D341Med (cell line): ENCODE measurements at places on chromosomes 16 and 17.

DNA sequence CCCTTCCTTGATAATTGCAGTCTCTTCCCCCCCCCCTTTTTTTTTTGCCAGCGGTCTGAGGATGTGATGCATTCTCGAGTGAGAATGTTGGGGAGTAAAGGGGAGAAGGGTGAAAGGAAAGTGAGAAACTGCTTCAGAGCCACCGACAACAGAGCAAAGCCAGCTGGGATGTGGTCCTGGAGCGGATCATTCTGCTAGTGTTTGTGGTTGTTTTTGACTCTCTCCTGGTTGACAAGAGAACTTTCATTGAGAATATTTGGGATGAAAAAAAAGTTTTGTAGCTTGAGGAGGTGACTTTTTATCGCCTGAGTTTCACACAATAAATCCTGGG lies 1.3 kb downstream of the NF1 start:
- no peak for DNase-seq

DNA sequence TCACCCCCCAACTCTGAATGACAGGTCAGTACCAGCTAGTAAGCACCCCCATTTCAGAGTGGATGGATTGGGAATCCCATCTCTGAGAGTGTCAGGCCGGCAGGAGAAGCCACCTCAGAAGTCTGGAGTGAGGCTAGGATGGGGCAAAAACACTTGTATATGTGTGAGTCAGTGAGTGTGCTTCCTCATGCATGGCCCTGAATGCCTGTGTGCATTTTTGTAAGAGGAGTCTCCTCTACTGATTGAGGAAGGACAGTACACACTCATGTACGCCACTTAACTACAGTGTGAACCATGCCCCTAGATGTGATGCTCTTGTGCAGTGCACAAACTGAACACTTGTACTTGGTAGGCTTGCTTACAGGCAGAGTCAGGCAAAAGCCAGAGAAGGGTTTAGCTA lies 22.3 kb upstream of the NAGS start:
- DNase-seq, result no peak

DNA sequence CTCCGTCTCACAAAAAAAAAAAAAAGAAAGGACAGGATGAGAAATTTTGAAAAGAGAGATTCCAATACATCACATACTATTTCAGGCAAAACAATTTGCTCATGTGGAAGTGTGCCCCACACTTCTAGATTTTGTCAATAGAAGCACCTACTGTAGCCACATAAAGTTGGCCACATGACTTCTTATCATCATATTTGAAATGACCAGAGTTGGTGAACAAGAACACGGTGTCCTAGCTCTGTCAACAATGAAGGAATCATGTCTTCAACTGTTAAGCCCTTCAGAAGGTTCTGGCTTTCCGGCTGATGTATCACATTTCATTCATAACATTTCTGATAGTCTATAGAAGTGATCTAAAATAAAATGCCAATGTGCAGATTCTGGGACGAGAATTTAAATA lies 534.5 kb downstream of the TMEM114 start:
- DNase-seq, result no peak

DNA sequence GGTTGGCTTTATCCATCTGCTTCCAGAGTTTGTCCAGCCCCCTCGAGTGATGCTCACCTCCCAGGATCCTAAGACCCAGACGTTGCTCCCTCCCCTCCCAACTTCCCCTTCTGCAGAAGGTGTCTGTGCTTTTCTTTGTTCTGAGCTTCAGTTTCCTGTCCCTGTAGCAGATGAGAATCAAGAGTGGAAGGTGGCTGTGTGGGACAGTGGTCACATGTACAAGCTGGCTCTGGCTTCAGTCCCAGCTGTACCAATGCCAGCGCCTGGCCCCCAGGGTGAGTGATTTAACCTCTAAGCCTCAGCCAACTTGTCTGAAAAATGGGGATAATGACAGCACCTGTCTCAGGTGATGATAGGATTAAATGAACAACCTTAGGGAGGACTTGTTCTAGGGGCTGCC lies 7.7 kb downstream of the PRR15L start:
- no peak for DNase-seq

DNA sequence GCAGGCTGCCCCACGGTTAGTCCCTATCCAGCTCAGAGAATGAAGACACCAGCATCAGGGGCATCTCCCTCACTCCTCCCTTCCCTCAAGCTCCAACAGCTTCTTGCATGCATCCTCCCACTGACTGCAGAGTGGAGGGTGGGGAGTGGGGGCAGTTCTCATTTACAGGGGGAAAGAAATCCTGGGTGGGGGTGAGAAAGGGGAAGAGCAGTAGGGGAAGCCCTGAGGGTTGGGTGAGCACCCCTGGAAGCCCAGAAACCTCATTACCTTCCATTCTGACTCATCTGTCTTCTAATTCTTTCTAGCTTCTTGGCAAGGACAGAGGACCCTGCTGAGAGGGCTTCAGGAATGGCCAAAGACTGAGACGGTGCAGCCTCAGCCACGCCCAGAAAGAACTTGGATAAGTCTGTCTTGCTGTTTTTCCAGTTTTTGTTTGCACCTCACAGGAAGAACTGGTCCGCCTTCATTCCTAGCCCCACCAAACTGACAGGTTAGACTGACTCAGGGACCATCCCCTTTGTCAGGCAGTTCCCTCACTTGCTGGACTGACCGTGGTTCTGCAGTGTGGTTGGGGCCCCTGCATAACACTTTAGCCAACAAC lies 52.5 kb upstream of the WSB1 start:
- no peak for DNase-seq

DNA sequence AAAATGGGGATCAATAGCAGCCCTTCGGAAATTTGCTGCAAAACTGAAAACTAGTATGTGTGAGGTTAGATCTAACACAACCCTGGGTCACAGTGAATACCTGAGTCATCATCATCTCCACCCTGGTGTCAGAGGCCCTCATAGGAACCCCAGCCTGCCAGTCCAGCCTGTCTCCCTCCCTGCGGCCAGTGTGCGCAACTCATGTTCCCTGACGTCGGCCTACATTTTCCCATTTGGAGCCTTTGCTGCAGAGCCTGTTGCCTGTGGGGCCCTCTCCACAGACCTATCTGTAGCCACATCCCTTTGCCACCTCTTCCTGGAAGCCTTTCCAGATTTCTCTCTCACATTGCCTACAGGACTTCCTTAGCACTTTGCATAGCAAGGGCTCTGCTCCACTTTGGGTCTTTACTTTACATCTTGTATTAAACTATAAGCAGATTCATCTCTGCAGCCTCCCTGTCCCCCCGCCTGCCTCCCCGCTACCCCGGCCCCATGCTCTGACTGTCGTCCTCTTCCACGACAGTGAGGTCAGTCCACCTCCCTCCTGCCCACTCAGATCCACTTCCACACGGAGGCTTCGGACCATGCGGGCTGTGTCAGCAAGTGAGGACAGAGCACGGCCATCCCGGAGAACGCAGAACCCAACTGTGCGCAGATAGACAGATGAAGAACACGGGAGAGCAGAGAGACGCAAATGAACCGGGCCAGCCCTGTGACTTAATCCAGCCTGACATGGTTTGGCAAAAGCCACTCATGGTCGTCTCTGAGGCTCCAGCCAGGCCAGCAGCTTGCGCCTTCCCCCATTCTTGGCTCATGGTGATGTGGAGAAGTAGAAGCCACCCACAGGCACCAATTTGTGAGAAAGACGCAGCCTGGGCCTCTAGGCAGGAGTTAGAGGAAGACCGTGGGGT lies 31.0 kb downstream of the NGFR start:
- peak; percentile 38 for DNase-seq

GRCh38 chr17:63966646-63967264 lies 6.0 kb downstream of the SCN4A start:
- DNase-seq, result no peak

GRCh38 chr16:85027958-85028684 lies 526 bp downstream of the KIAA0513 start:
- no peak for DNase-seq

DNA sequence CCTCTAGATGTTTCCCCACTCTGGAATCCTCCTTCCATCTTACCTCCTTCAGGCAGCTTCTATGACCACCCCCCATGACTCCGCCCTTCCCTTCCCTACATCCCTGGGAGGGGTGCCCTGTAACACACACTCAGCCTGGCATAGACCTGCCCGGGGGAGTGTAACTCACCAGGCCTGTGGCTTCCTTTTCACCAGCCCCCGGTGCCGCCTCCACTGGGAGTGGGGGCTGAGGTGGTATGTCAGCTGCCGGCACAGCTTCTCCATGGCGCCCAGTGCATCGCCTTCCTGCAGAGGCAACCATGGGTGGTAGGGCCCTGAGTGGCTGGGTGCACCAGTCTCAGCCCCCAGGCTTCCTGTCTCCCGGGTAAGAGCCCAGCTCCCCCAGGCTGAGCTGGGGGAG lies 32.3 kb downstream of the TRPV2 start:
- DNase-seq, result no peak

DNA sequence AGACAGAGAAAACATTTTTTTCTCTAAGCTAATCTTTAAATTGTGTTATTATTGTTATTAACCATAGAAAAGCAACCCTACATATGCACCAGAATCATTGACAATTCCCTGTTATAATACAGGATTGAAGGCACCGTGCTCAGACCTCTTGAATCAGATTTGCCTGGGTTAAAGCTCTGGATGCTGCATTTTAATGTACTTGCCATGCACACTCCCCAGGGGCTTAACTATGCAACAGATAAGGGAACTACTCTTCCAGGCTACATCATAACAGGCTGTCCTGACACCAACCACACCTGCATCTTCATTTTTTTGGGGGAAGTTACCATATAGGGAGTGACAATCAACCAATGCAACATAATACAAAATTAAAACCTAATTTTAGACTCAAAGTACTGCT lies 1187.6 kb upstream of the CDH8 start:
- DNase-seq, result no peak

DNA sequence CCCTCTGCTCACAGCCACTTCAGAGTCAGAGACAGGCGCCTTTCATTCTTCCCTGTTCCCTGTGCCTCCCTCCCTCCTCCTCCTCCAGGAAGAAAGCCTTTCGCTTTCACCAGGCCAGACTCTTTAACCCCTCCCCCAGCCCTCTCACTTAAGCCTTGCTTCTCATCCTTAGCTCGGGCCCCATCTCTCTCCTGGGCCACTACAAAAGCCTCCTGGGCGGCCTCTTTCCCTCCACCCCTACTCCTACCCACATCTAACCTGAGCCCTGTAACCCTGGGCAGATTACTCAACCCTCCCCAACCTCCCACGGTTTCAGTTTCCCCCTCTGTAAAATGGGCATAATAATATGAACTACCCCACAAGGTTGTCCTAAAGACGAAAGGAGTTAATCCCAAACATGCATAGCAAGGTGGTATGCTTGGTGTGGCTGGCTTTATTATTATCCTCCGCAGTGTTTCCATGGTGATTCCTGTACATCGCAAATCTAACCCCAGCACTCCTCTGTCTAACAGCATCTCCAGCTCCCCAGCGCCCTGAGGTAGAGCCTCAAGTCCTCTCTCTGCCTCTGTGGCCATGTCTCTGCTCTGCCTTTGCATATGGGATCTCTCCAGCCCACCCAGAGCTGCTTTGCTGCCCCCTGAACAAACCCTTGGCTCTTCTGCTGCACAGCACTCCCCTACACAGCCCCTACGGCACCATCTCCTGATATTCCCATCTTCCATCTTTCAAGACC lies 17.7 kb downstream of the PIMREG start:
- no peak for DNase-seq

- DNase-seq, result no peak
These were observed 1.6 kb downstream of the GLG1 start for GRCh38 chr16:74605332-74605731.

DNA sequence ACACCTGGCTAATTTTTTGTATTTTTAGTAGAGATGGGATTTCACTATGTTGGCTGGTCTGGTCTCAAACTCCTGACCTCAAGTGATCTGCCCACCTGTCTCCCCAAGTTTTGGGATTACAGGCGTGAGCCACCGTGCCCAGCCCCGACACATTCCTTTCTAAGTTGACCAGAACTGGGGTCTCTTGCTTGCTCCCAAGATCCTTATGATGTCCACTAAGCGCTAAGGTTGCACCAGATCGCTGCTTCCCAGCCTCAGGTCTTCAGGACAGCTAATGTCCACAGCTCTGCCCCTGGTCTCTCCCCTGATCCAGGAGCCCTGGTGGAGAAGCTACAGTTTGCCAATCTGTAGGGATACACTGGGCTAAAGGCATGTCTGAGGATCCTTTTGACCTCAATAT lies 29.5 kb downstream of the NSMCE1 start:
- no peak for DNase-seq

DNA sequence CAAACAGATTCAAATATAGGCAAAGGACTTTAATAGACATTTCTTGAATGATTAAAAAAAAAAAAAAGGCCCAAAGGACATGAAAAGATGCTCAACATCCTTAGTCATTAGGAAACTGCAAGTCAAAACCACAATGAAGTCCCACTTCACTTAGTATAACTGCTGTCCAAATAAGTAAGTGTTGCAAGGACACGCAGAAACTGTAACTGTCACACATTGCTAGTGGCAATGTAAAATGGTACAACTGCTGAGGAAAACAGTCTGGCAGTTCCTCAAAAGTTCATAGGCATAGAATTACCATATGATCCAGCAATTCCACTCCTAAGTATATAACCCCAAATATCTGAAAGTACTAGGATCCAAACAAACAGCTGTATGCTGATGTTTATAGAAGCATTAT lies 112.7 kb downstream of the BRIP1 start:
- DNase-seq, result no peak

- DNase-seq, result no peak
These were observed 147.0 kb upstream of the RBFOX1 start for GRCh38 chr16:7185689-7186088.

DNA sequence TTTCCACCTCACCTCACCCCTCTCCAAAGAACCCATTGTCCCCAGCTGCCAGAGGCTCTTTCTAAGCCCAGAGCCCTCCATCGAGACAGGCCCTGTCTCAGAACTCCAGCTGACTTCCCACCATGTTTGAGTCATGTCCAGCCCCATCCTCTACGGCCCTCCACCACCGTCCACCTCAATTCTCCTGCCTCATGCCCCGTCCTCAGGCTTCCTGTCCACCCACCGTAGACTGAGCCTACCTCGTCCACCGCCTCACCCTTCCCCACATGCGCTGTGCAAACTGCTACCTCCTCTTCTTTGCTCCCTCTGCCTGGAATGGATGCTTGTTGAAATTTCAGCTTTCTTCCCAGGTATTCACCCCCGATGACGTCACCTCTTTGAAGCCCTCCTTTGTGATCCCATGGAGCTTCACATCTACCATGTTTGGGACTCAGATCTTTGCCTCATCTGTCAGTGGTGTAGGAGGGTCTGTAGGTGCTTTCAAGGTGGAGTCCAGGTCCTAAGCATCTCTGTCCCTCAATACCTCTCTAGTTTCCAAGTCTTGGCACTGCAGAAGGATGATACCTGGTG lies 149.0 kb downstream of the MRM1 start:
- no peak for DNase-seq

DNA sequence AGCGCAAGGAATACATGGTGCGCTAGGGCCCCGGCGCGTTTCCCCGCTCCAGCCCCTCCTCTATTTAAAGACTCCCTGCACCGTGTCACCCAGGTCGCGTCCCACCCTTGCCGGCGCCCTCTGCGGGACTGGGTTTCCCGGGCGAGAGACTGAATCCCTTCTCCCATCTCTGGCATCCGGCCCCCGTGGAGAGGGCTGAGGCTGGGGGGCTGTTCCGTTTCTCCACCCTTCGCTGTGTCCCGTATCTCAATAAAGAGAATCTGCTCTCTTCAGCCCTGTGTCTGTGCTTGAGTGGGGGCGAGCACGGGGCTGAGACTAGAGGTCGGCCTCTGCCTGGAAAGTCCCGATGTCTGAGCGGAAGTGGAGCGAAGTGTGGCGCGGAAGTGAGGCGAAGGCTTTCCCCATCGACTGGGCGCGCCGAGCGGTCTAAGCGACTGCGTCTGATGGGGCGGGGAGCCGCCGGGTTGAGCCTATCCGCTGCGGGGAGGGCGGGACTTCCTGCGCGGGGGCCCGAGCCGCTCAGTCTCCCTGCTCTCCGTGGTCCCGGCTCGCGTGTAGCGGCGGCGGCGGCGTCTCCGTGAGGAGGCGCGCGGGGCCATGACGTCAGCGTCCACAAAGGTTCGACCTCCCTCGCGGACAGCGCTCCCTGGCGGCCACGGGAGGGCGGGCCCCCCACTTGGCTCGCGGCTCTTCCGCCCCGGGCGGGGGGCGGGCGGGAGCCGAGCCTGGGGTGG lies 2.0 kb downstream of the RNASEK start:
- DNase-seq, result peak; percentile 88
